ENCODE measurements at places on chromosomes 5 and 9.

DNA sequence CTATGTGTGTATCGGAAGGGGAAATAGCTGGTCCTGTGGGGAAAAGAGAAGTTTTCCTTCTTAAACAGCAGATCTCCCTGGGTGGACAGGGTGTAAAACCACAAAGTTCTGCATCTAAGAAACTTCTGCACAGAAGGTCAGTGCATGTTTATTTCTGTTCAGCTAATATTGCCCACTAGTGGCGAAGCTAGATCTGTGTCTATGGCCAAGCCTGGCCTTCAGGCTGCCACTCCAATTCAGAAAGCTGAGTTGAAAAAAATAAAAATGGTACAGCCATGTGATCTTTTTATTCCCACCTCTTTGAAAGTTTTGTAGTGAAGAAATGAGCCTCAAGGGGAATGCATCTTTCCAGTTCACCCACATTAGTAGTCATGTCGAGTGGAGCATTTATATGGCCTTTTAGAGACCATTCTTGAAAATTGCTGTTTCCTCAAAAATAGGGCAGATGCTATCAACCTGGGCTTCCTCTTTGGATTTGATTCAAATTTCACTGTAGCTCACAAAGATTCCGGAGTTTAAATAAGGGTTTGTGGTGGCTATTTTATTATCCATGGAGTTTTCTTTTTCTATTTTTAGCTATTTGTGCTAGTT lies 488.0 kb downstream of the PRELID2 start:
- no peak for DNase-seq

DNA sequence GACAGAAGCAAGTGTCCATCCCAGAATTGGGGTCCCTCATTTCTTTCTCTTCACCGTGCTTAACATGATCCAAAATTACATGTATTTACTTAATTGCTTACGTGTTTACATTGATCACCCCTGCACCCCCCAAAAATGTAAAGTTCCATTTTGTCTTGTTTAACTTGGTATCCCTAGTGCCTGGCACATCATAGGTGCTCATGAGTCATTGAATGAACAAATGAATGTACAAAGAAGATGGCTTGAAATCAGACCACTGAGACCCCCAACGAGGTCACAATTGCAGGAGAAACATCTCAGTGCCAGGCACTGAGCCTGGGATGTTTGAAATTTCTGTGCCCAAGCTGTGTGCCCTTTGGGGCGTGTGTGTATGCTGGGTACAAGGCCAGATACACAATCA lies 45.2 kb upstream of the NDFIP1 start:
- DNase-seq: no peak

- no peak for DNase-seq
These were observed 68.8 kb downstream of the JAKMIP2 start for GRCh38 chr5:147713550-147714295.

GRCh38 chr5:95941756-95942155 lies 19.9 kb downstream of the ELL2 start:
- no peak for DNase-seq

DNA sequence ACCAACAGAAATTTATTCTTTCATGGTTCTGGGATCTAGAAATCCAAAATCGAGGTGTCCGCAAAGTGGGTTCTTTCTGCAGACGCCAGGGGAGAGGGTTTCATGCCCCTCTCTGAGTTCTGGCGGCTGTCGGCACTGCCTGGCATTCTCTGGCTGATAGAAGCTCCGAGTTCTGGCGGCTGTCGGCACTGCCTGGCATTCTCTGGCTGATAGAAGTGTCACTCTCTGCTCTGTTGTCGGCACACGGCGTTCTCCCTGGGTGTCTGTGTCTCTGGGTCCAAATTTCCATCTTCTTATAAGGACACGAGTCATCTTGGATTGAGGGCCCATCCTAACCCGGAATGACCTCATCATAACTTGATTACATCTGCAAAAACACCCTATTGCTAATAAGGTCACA lies 7.6 kb downstream of the GFI1B start:
- no peak for DNase-seq
